ENCODE measurements at places on chromosomes 6 and 20. TPM values are rescaled to one million over a fixed set of nuclear protein-coding genes. Genes with fewer than 3 reads are reported as not detected.

Gene PEDS1
- total RNA-seq: 26.1 TPM

Gene RIMS4
- not detected for total RNA-seq

Gene MYBL2
- 12.1 TPM for total RNA-seq

Gene C20orf141
- not detected for total RNA-seq

Gene ARHGAP18
- 27.6 TPM for total RNA-seq

Gene KCNK16
- total RNA-seq: not detected

Gene KCNK15
- 1.4 TPM for total RNA-seq

Gene METTL24
- total RNA-seq: not detected

Gene HLA-DQB2
- total RNA-seq: not detected

Gene ATXN1
- 16.9 TPM for total RNA-seq

Gene CRIP3
- not detected for total RNA-seq

Gene CDH22
- not detected for total RNA-seq

Gene PPP1R16B
- not detected for total RNA-seq

Gene EEF1A2
- total RNA-seq: not detected

Gene ACTR5
- total RNA-seq: 5.5 TPM

Gene SLC13A3
- 2.5 TPM for total RNA-seq

Gene BPIFB3
- total RNA-seq: not detected

Gene SEMG1
- total RNA-seq: not detected

Gene COX4I2
- total RNA-seq: not detected

Gene FOXS1
- not detected for total RNA-seq

Gene MCHR2
- not detected for total RNA-seq

Gene COL21A1
- total RNA-seq: 5.3 TPM

Gene SLC17A1
- not detected for total RNA-seq

Gene TMEM244
- total RNA-seq: 0.78 TPM

Gene PROKR2
- not detected for total RNA-seq

Gene HTR1E
- total RNA-seq: not detected

Gene HMGA1
- 370 TPM for total RNA-seq

Gene EYS
- under 0.01 TPM for total RNA-seq

Gene BTNL2
- not detected for total RNA-seq

Gene FOXQ1
- 1.1 TPM for total RNA-seq

Gene IL20RA
- total RNA-seq: 0.37 TPM

Gene WFDC12
- not detected for total RNA-seq

Gene PDE7B
- total RNA-seq: 25.4 TPM

Gene TINAG
- total RNA-seq: not detected

Gene PSORS1C2
- total RNA-seq: not detected
